Esophagus muscularis mucosa (tissue), 4 donors: ENCODE measurements at places on chromosomes 5 and 9.
A peak's percentile ranks its signal among the peaks of the same experiment; 100 is the strongest.

- no peak for DNase-seq
Measured at GRCh38 chr9:34384368-34385165, 7.9 kb upstream of the MYORG start.

DNA sequence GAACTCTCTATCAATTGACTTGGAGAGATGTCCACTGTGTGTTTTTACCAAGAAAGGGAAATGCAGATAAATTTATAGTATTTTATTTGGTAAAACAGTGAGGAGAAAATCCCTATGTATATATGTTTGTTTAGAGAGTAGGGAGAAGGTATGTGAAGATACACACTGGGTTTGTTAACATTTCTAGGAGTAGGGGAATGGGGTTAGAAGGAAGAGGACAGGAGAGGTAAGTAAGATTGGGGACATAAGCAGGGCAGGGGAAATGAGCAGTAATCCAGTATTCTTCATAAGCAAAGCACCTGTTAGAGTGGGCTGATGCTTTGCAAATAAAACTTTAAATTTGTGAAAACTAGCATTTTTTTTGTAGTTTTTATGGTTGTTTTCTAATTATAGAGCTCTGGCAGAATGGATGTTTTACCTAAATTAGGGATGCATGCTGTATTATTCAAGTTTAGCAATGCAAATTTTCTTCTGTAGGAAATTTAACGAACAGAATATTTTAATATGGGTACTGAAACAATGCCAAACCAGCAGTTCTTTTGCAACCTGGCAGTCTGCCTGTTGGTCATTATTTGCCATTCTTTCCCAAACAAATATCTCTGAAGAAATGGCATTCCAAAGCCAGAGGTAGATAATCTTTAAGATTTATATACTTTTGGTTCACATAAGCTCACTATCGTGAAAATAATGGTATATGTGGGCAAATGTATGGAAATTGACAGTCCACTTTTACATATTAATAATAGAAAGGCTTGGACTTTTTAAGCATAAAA is 19.4 kb upstream of the DCP2 start:
- no peak for DNase-seq

DNA sequence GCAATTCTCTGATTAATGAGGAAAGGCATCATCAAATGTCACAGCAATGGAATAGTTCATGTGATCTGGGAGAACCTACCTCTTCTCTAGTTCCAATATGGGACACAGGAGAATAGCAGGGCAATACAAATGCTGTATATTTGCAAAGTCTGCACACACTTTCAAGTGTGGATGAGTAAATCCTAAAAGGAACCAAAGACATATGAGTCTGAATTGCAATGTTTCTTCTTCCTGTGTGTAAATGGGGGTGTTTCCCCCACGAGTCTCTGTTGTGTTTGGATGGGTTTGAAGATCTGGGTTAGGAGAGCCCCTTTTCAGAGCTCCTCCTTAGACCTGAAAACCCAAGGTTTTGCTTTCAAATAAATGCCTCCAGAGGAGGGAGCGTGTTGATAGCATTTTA is 26.9 kb downstream of the SLC46A2 start:
- DNase-seq, result no peak

DNA sequence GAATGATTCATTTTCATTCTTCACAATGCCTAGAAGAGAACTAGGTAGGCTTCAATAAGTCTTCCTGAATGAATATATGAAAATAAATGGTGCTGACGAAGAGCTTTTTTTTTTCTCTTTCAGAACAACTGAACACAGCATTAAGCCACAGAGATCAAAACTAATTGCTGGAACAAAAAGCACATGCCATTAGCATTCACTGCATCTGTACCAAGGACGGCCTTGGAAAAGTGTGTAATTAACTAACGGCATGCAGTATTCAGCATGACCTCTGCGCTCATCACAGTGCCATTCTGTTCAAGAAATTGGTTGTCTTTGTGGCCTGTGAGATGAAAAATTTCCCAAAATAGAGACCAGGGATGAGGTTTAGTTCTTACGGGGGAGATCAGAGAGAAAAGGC is 99.3 kb downstream of the NUDT12 start:
- no peak for DNase-seq

- no peak for DNase-seq
Measured at GRCh38 chr5:149756354-149756753, 26.2 kb downstream of the PPARGC1B start.

DNA sequence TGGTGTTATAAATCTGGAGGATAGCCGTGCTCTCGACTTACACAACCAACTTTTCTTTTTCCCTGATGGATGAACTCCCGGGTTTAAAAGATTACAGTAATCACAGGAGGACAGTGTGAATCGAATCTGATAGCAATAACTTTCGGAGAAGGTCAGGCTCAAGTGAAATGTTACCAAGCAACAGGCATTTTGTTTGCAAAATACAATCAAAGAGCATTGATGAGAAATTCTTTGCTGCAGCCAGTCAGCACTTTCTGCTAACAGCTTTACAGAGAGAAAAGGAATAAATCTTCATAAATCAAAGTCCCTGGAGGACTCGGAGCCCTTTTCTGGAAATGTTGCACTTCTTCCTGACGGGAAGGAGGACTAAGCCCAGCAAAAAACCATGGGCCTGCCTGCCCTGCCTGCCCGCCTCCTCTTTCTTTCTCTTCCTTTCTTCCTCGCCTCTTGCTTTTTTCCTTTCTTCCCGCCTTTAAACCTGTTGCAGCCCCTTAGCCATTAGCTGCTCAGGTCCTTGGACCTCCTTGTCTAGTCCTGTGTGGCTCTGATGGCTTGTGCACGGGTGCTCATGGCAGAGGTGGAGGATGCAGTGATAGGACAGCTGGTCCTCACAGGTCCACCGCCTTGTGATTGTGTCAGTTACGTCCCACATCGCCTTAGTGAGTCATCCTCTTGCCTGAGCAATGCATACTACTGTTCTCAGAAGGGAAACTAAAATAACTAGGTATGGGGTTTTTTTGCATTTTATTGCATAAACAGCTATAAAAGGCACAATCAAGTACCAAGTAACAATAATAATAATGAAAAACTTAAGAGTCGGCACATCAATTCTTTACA is 6.2 kb downstream of the DMRT3 start:
- peak; percentile 87 for DNase-seq

- DNase-seq, result no peak
Measured at GRCh38 chr5:9557696-9558095, 11.8 kb upstream of the SEMA5A start.

DNA sequence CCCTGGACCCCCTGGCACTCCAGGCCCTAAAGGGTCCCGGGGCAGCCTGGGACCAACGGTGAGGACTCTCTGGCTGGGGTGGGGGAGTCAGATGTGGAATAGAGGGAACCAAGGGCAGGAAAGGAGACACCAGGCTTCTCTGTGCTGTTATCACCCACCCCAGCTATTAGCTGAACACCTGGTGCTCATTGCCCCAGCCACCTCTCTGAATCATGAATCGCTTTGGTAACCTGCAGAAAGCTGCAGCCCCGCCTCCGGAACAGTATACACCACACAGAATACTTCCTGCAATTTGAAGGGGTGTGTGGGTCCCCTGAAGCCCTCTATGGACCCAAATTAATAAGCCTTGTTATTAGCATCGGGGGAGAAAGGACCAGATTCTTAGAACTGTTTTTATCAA is 40.4 kb upstream of the ORM1 start:
- DNase-seq, result no peak

DNA sequence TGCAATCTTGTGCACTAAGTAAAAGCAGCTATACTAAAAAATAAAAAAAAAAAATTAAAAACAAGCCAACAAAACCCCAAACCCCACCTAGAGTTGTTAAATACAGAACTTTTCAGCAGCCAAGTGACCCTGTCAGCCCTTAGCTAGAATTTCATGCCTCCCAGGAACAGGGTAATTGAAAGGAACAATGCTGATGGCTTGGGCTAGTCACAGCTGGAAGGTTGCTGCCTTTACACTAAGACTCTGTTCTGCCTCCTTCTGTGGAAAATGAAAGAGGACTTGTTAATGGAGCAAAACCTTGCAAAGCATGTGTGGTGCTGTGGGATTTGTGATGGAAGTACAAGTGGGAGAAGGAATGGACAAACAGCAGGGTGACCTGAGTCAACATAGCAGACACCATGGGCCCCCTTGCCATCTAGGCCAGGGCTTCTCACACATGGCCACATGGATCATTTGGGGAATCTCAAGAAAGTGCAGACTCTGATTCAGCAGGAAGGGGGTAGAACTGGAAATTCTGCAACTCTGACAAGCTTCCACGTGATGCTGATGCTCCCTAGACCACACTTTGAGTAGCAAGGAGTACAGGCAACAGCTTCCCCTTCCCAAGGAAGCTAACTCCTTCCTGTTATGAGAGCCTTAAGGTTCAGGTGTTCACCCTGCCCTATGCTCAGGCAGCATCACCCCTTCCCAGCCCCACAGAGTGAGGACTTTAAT is 14.9 kb upstream of the TMEM252 start:
- no peak for DNase-seq

GRCh38 chr5:153905219-153905618 is 133.5 kb downstream of the FAM114A2 start:
- no peak for DNase-seq

- DNase-seq, result no peak
Measured at GRCh38 chr5:83472508-83473345, 1.2 kb downstream of the VCAN start.

DNA sequence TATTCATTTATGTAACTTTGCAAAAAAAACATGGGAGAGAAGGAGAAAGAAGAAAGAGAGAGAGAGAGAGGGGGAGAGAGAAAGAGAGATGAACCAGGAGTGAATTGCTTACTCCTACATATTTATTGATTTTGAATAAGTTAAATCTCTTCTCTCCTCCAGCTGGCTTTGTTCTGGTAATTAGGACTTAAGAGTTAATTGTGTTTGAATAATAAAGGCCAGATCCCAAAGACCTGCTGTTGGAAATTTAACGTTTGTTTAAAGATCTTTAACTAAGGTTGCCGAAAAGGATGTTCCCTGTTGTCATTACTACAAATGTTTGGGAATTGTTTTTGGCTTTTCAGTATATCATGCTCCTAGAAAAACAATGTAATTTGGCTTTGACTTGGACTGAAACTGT is 473.0 kb downstream of the TUSC1 start:
- no peak for DNase-seq

GRCh38 chr9:2116073-2116472 is 100.9 kb downstream of the SMARCA2 start:
- DNase-seq, result no peak
